ENCODE measurements at places on chromosomes 6 and 20.

GRCh38 chr6:91562955-91563354, 976.1 kb upstream of the MAP3K7 start:
- peak; percentile 26 for DNase-seq

GRCh38 chr6:33578164-33578563, 1.9 kb downstream of the BAK1 start:
- no peak for DNase-seq

DNA sequence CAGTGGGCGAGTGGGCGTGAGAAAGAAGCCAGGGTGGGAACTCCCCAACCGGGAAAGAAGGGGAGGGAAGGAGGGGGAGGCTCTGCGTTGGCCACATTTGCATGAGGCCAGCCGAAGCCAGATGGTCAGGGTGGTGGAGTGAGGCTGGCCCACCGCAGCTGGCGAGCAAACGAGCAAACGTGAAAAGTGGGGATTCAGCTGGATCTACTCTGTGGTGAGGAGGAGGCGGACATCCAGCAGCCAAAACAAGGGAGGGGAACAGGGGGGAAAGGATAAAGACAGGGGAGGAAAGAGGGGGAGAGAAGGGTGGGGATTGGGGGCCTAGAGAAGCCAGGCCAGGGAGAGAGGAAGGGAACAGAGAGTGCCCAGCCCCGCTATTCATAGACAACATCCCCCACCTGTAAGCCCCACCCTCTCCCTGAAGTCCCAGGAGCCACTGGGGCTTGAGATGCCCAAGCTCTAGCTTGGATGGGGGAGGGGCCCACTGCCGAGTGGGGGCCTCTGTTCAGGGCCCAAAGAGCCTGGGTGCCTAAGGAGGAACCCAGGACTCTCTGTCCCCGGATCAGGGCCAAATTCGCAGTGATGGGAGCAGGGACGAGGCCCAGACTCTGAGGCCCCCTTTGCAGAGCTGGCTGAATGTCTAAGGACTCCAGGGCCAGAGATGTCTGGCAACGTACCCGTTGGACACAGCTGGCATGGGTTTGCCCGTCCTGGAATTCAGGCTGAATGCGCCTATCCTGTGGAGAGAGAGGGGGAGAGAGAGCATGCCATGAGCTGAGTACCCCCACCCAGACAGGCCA, 45.1 kb downstream of the CPNE5 start:
- no peak for DNase-seq

- no peak for DNase-seq
Measured at GRCh38 chr6:19024737-19025136, 637.6 kb downstream of the RNF144B start.

- DNase-seq: no peak
Measured at GRCh38 chr6:26501482-26501986, 1.4 kb downstream of the BTN1A1 start.

- no peak for DNase-seq
Measured at GRCh38 chr6:121597654-121598053, 162.2 kb downstream of the GJA1 start.

- no peak for DNase-seq
Measured at GRCh38 chr6:134267917-134268361, 50.0 kb downstream of the SGK1 start.

GRCh38 chr20:14865169-14865568, 527.8 kb upstream of the FLRT3 start:
- DNase-seq: no peak

DNA sequence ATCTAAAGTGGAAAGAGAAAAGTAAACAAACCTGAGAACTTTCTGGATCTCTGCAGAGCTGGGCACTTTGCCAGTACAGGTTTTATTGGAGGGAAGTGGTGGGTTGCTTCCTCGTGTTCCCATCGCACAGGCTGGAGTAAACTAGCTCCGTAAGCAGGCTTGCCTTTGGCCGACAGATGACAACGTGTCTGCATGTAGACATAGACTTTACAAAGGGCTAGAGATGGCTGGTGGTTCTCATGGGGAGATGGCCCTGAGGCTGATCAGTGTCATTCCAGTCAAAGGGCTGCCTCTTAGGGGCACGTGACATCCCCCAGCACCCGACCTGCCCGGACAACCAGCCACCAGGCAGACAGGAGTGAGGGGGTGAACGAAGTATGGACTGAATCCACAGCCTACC, 98.8 kb downstream of the YTHDF1 start:
- no peak for DNase-seq

DNA sequence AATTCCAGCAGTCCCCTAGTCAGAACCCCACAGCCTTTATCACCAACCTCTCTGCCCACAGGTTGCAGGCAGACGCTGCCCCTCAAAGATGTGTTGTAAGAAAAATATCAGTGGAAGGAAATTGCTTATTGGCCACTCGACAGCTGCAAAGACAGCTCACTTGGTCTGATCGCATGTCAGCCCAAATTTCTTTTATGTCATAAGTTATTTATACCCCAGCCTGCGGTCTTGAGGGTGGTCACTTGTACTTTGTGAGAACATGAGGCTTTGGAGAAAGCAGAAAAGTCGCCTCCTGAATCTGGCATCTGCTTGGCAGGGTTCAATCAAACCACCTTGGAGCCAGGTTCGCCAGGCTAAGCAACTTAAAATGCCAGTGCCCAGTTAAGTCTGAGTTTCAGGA, 236.5 kb upstream of the CDH4 start:
- no peak for DNase-seq

GRCh38 chr20:50038574-50038991, 55.8 kb downstream of the SNAI1 start:
- no peak for DNase-seq

DNA sequence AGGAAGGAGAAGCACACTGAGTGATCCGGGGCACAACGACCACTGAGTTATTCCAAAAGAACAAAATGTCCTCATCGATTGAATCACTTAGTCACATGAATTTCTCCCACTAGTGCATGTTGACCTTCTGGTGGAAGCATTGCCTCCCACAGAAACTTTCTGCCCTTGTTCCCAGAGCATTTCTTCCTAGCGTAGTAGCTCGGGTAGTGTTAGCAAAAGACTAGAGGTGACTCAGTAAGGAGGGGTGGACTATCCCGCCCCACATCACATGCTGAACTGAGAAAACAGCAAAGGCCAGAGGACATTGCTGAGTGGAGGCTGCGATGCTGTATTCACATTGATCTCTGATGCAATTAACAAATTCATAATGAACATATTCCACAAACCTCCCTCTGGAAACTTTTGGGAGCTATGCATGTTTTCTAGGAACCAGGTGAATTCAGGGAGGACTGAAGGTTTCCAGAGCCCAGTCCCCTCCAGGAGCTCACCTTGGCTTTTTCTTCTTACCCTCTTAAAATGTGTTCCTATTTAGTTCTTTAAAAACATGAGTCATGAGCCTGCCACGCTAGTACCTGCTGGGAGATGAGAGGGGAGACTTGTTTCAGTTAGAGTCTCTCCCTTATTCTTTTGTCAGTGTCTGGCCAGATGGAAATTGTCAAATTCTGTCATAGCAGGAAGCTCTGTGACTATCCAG, 507.9 kb downstream of the CDH26 start:
- DNase-seq: no peak

DNA sequence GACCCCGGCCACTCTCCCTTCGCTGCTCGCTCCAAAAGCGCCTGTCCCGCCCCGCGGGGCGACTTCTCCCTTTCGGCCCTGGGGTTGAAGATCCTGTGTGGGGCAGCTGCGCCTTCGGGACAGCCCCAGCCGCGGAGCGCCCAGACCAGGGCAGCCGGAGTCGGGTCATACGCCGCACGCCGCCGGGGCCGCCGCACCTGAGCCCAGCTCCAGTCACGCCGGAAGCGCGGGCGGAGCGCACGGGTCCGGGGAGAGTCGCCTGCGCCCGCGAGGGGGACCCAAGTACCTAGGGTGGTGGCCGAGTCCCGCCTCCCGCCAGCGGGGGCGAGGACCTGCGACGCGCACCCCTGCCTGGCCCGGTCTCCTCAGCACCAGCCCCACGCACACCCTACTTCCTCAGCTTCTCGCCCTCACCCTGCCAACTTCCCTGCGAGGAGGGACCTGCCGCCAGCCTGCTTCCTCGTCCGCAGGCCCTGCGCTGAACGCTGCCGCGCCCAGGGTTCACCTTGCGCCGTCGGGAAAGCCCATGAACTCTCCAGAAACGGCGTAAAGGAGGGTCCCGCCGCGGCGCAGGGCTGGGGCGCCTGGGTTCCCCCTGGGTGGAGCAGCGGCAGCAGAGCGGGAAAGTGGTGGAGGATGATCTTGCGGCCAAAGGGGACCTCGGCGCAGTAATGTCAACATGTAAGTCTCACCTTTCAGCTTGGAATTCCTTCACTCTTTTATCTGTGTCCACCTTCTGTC, at the start of gene ADGRG6:
TSS of gene ADGRG6 (plus strand) at position 357 of the 741 bp plus-strand sequence. CDS start at position 680, 323 bp downstream.
- no peak for DNase-seq

GRCh38 chr6:43714311-43715055, 26.9 kb upstream of the MRPS18A start:
- no peak for DNase-seq

DNA sequence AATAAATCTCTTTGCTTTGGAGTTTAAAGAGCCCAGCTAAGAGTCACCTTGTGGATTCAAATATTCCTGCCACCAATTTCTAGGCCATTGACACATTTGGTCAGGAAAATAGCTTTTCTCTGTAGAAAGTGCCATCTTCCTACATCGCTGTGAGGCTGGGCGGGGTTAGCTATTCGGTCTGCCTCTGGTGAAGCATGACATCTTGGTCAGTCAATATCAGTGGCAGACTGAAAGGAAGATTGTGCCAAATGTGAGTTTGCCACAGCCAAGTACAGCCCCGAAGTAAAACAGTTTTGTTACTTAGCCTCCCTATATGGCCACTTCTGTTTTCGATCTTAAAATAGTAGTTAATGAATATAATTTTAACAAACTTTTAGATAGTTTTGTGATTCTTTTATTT, 65.5 kb upstream of the FABP7 start:
- DNase-seq: no peak

- DNase-seq: no peak
Measured at GRCh38 chr6:36345681-36346466, 9.2 kb upstream of the BNIP5 start.

DNA sequence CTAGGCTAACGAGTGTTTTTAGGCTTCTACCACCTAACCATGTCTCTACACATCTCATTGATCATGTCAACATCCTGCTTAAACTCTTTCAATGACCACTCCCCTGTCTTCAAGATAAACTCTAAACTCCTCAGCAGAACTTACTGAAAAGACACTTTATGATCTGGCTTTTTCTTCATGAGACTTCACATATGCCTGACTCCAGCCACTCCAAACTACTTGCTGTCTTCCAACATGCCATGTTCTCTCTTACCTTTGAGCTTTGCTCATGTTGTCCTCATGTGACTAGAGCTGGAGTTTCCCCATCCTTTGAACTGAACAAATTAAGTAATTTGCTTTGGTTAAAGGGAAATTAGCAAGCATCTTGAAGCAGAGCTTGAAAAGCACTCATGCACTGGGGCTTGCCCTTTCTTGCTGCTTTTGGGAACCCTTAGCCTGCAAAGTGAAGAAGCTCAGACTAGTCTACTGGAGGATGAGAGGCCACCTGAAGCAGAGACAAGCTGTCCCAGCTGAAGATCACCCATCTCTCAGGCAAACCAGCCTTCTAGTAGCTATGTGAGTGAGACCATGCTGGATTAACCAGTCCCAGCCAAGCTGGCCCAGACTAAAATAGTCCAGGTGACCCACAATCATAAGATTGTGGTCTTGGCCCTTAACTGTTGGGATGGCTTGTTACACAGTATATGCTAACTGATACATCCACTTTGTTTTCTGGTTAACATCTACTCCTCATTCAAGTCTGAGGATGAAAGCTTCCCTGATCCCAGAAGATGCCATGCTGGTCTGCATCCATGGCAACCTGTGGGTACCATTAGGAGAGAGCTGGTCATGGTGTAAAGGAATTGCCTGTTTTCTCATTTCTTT, 235.8 kb downstream of the GMPR start:
- no peak for DNase-seq

- no peak for DNase-seq
Measured at GRCh38 chr20:50750145-50750671, 18.8 kb downstream of the PARD6B start.

- DNase-seq: no peak
Measured at GRCh38 chr6:148432462-148433195, 90.0 kb downstream of the SASH1 start.

GRCh38 chr6:112061605-112062004, 7.7 kb downstream of the CCN6 start:
- no peak for DNase-seq

DNA sequence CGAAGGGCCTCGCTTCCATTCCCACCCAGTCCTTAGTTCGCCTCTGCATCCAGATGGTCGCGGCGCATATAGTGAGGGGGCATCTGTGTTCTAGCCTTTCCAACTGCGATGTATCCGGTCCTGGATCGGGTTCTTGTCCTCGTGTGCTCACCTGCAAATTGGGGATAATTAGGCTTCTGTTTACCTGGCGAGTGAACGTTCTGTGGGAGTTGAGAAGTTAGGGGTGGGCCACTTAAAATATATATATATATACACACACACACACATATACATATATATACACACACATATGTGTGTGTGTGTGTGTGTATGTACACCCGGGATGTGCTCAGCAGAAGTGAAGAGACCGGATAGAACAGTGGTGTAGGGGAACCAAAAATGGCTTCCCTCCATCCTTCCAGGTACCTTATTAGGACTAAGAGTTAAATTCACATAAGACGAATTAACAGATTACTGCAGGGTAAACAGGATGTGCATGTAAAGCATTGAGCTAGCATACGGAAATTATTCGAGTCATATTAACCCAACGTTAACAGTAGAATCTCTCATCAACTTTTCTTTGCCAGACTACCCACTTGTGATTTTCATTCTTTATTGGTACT, 537 bp downstream of the CSTF1 start:
- no peak for DNase-seq

Measured in retinal pigment epithelial cell (primary cell).